Stimulated activated CD8-positive, alpha-beta memory T cell treated with anti-CD3 and anti-CD28 coated beads, Interleukin-4, amount 100 ng/mL, for 1 hour (primary cell): ENCODE measurements at places on chromosomes 4 and X.

DNA sequence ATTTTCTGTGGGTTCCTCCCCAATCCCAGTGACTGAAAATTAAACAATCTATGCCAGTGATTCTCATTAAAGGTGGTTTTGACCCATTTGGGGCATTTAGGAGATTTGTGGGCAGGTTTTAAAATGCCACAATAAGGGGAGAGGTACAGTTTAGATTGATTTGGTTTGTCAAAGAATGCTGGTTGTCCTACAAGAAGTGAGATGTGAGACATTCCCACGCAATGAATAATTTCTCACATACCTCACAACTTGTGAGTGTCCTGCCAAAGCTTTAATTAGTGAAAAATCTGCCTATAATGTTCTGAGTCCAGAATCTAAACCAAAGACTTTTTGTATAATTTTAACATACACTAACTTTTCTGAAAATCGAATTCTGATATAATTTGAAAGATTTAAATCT lies 199.4 kb downstream of the MAPK10 start:
- no peak for DNase-seq

DNA sequence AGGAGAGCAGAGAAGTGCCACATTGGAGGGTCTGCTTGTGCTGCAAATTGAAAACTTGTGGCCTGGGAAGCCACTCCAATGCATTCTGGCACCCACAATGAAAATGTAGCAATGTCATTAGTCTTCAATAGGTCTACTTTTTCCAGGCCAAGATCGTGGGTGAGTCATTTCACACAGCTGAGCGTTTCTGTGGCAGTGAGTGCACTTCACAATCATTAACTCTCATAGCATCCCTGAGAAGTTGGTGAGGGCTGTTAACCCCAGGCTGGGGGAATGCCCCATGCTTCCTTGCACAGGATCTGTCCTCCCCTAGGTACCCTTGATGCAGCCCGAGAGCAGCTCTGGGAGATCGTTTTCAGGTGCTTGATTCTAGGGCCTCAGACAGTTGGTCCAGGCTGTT lies 196.8 kb upstream of the ATP6AP2 start:
- DNase-seq = no peak

- DNase-seq = no peak
Observed at GRCh38 chr4:169934794-169935429, 91.3 kb downstream of the MFAP3L start.

DNA sequence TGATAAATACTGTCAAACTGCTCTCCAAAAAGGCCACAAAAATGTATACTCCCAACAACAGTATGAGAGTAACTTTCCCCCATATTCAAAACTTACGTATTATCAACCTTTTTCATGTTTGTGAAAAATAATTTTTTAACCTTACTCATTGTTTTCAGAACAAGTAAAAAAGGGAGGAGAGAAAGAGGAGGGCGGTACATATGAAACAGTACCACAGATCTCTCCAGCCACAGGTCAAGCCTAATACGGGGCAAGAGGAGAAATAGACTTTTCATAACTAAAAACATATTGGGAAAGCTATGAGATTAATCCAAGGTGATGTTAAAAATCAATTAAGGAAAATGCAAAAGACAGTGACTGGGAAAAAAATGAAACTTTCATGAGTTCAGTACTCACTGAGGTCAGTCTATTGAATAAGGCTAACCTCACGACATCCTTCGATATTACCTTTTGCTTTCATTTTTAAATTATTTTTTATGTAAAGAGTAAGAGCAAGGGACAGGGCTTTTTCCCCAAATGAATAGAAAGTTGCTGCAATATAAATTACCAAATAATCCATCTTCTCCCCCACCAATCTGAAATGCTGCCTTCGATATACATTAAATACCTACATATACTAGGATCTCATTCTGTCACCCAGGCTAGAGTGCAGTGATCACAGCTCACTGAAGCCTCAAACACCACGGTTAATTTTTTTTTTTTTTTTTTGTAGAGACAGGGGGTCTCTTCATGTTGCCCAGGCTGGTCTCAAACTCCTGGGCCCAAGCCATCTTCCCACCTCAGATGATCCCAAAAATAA lies 25.3 kb downstream of the FBXW7 start:
- DNase-seq = no peak

DNA sequence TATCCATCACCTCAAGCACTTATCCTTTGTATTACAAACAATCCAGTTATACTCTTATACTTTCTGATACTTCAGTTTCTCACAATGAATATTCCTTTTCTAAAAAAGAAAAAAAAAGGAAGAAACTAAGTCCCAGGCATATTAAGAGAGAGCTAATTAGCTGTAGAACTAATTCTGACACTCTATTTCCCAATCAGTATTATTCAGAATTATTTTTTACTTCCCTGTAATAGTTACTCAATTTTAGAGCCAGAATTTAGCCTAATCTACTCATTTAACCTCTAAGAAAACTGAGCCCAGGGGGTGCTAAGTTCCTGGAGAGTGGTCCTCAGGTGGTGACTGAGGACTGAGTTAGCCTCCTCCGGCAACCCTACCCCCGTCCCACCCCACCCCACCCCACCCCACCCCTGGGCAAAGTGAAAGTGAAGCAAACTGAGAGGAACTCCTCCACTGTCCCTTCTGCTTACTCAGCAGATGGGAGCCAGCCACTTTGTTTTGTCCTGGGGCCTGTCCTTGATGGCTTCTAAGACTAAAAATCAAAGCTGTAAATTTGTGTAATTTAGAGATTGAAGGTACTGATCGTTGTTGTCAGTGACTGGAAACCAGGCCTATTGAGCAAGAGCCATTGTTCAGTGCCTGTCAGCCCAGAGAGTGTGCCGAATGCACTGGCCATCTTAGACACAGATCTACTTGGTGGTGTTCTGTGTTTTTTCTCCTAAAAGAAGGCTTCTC lies 162.1 kb downstream of the CBR4 start:
- no peak for DNase-seq

- DNase-seq = no peak
Observed at GRCh38 chrX:105695451-105695850, 126.9 kb upstream of the NRK start.

- DNase-seq = no peak
Observed at GRCh38 chrX:77450415-77450814, 3.2 kb downstream of the FGF16 start.

GRCh38 chr4:121696170-121696580 lies 605 bp downstream of the ANXA5 start:
- no peak for DNase-seq

GRCh38 chr4:156738766-156739165 lies 232.8 kb downstream of the PDGFC start:
- DNase-seq = no peak

- no peak for DNase-seq
Observed at GRCh38 chrX:137353404-137353803, 212.5 kb upstream of the ZIC3 start.

DNA sequence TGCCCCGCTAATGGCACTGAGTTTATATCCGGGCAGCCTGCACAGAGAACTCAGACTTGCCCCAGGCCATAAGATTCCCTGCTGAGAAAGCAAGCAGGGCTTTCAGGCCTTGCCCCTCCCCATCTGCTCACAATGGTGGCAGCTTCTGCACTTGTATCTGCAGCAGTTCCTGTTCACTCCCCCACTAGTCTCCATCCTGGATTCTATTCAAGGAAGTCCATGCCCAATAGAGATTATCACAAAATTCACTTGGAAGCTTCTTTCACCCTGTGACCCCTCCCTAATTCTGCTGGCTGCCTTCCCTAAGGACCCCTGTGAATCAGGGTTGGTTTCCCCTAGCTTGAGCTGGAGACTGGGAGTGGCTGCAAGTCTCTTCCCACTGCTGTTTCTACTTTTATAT lies 34.5 kb upstream of the UCP1 start:
- DNase-seq = no peak

- DNase-seq = no peak
Observed at GRCh38 chrX:102739657-102740056, 19.1 kb downstream of the GPRASP3 start.
